ENCODE measurements at places on chromosomes 11 and 22. TPM values are rescaled to one million over a fixed set of nuclear protein-coding genes. Genes with fewer than 3 reads are reported as not detected.

- no peak for DNase-seq
Measured at GRCh38 chr11:16817351-16817750, 78.9 kb downstream of the C11orf58 start.

GRCh38 chr11:62680825-62681240, 2.0 kb upstream of the UBXN1 start:
- peak; percentile 87 for DNase-seq

- no peak for DNase-seq
Measured at GRCh38 chr22:35431483-35432227, 31.7 kb downstream of the MCM5 start.

GRCh38 chr22:45321827-45322226, 12.1 kb downstream of the FAM118A start:
- DNase-seq, result no peak

DNA sequence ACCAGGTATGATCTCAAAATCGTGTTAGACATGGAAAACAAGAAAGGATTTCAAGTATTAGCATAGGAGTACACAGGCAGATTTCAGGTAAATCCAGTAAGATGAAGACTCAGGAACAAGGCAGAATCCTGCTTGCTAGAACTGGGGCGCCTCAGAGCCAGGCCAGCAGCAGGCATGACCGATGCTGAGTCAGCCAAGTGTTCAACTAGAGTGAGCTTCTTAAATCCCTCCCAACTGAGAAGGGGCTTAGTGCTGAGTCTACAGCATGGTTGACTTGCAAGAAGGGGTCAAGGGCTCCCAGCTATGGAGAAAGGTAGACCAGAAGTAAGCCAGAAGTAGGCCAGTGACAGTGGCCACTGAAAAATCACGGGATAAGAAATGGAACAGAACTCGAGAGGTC, 12.4 kb downstream of the GRAP2 start:
- DNase-seq, result no peak

- no peak for DNase-seq
Measured at GRCh38 chr11:63760487-63761079, 8.0 kb downstream of the ZFTA start.

DNA sequence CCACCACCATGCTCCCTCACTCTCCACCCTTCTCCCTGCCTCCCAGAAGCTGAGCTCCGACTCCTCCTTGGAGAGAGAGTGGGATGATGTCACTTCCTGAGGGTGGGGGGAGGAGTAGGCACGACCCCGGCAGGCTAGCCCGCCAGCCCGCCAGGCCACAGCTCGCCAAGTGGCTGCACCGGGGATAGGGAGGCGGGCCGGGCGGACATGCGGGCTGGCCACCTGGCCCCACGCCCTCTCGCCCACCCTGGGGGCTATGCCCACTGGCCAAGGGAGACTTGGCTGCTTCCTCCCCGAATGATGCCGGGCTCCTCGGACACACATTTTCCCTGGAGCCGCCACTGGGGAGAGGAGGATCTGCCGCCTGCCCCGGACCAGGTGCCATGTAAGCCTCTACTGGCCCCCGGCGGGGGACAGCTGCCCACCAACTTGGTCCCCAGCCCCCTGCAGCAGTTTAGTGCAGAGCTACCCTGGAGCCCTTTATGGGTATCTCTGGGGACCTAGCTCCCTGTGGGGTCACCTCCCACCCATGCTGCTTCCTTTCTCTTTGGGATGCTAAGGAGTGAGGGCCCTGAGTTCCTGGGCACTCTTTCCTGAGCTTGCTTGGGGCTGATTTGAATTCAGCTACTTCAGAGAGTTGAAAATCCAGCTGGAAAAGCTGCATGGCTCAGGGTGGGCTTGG, 33.7 kb upstream of the MYRF start:
- peak; percentile 74 for DNase-seq

GRCh38 chr22:28741200-28741784, 328 bp downstream of the CHEK2 start:
- no peak for DNase-seq

DNA sequence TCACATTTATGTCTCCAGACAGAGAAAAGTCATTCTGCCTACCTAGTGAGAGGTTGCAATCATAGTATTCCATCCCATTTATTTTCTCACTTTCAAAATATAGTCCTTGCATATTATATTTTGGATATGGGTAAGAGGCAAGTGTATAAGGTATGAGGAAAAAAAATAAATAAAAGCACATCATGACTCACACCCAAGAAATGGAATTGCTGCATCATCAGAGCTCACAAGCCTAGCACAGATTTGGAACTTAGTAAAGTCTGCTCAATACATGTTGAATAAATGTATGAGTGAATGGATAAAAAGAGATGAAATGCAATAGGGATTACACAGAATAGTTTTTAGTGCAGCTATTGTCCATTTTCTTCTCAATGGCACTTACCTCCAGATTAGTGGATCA, 2.5 kb upstream of the OR51G1 start:
- peak; percentile 47 for DNase-seq

DNA sequence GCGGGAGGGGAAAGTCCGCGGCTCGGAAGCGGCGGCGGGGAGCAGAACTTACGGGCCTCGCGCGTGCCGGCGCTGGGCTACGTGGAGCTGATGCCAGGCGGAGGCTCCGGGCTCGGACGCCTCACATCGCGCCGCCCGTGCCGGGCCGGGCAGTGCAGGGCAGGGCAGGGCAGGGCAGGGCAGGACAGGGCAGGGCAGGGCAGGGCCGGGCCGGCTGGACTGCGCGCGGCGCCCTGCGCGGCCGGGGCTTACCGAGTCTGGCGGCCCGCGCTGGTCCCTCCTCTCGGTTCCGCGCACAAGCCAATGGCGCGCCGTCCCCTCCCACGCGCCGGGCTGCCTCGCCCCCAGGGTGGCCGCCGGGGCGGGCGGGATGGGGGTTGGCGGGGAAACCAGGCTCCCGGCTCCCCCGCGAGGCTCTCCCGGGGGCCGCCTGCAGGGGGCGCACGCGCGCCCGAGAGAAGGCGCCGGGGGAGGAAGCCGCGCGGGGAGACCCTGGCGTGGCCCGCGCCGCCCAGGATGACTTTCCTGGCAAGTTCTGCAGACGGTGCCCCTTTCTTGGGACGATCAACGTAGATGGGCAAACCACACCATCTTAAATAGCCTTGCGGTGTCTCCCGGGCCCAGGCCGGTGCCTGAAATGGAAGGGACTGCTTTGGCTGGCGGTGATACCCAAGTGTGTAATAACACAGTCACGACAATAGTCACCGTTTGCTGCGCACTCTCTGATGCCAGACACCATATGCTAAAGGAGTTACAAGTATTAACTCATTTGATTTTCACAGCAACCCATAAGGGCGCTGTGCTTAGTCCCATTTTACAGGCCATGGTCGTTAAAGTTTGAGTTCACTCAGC, at the start of gene TP53I11:
TP53I11 (minus strand) TSS at position 259 of the 852 bp plus-strand sequence. CDS start 12,548 bp downstream, outside the sequence.
- DNase-seq, result peak; percentile 60

- DNase-seq, result no peak
Measured at GRCh38 chr22:45957826-45958225, 19.1 kb downstream of the WNT7B start.

GRCh38 chr11:117687776-117688175, 109.2 kb downstream of the DSCAML1 start:
- no peak for DNase-seq

GRCh38 chr11:453564-453963, 3.5 kb downstream of the PTDSS2 start:
- DNase-seq, result no peak

- no peak for DNase-seq
Measured at GRCh38 chr11:122030286-122030685, 85.7 kb downstream of the BLID start.

Gene MMP27
- not detected for total RNA-seq

Gene DEFB131B
- total RNA-seq, result not detected
